ENCODE measurements at places on chromosomes 5 and 9. TPM values are rescaled to one million over a fixed set of nuclear protein-coding genes. Genes with fewer than 3 reads are reported as not detected.

EIF4E1B gene
- not detected for total RNA-seq

GNA14 gene
- total RNA-seq: 15.7 TPM

TSTD2 gene
- 20.0 TPM for total RNA-seq

KIAA0825 gene
- 4.4 TPM for total RNA-seq

DPYSL3 gene
- total RNA-seq: 52.8 TPM

TNFSF8 gene
- total RNA-seq: 3.8 TPM

- H3K27ac ChIP-seq: no peak overlapping the region
- no peaks in the 10 kb centered on the region for H3K4me1 ChIP-seq
- no peak overlapping the region for H3K4me3 ChIP-seq
These were observed 62.7 kb upstream of the PCA3 start for GRCh38 chr9:76701441-76702039.

DNA sequence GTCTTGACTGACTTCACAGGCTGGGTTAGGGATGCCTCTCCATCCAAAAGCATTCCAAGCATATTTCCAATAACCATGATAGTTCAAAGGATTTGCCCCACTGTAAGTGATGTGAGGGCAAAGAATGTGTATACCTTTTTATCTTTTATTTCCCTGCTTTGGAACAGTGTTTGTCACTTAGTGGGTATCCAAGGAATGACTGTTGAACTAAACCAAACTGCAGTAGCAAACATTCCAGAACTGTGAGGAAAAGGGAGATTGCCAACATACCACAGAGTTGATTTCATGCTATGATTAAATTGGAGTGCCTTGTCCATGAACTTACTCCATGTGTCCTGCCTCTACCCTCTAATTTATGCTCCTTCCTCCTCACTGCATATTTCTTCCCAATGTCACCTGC is 400.0 kb downstream of the KIAA0825 start:
- no peak overlapping the region for H3K4me3 ChIP-seq
- H3K27ac ChIP-seq: no peak overlapping the region
- no peaks in the 10 kb centered on the region for H3K4me1 ChIP-seq
- DNase-seq: no peak

GRCh38 chr9:7234144-7234543 is 476.4 kb downstream of the KDM4C start:
- H3K36me3 ChIP-seq: no peaks in the 10 kb centered on the region
- DNase-seq: no peak
- H3K27me3 ChIP-seq: no peaks in the 10 kb centered on the region
- H3K27ac ChIP-seq: no peak overlapping the region

- no peaks in the 10 kb centered on the region for H3K36me3 ChIP-seq
- no peak overlapping the region for H3K4me3 ChIP-seq
- H3K27me3 ChIP-seq: no peaks in the 10 kb centered on the region
- no peaks in the 10 kb centered on the region for H3K4me1 ChIP-seq
- DNase-seq: no peak
- no peak overlapping the region for H3K27ac ChIP-seq
These were observed 647.2 kb downstream of the PDE4D start for GRCh38 chr5:59246145-59246869.

DNA sequence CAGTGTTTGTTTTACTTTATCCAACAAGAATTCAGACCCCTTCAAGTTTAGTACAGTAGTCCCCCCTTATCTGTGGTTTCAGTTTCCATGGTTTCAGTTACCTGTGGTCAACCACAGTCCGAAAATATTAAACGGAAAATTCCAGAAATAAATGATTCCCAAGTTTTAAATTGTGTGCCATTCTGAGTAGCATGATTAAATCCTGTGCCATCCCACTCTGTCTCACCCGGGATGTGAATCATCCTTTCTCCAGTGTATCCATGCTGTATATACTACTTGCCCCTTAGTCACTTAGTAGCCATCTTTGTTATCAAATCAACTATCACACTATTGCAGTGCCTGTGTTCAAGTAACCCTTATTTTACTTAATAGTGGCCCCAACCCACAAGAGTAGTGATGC is 153.8 kb upstream of the RASA1 start:
- no peaks in the 10 kb centered on the region for H3K27me3 ChIP-seq
- H3K4me3 ChIP-seq: no peak overlapping the region
- DNase-seq: no peak
- no peaks in the 10 kb centered on the region for H3K4me1 ChIP-seq

DNA sequence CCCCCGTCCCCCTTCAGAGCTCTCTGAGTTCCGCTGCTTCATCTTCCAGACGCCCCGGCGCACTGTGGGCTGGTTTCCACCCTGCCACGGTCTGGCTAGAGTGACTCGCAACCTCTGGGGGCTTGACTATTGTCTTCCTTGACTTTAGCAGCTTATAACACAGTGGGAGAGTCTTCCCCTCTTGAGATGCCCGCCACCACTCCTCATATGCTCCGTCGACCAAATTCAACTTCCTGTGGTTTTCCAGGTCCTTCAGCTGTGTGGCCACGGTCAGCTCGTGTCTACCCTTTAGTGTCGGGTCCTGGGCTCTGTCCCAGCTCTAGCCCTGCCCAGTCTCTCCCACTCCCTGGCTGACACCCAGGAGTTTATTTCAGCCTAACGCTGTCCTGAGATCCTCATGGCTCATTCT is 28.2 kb upstream of the NCS1 start:
- H3K36me3 ChIP-seq: no peaks in the 10 kb centered on the region
- peaks cover 8% of the 10 kb centered on the region for H3K4me1 ChIP-seq
- no peak overlapping the region for H3K27ac ChIP-seq
- DNase-seq: no peak
- no peak overlapping the region for H3K4me3 ChIP-seq

- H3K4me3 ChIP-seq: no peak overlapping the region
- peaks cover 22% of the 10 kb centered on the region for H3K4me1 ChIP-seq
- peaks cover 12% of the 10 kb centered on the region for H3K36me3 ChIP-seq
- no peak overlapping the region for H3K27ac ChIP-seq
- H3K27me3 ChIP-seq: no peaks in the 10 kb centered on the region
These were observed 32.8 kb downstream of the RHOBTB3 start for GRCh38 chr5:95763941-95764340.

GRCh38 chr5:135598691-135599395 is 20.1 kb upstream of the CXCL14 start:
- H3K4me1 ChIP-seq: no peaks in the 10 kb centered on the region
- H3K27ac ChIP-seq: no peak overlapping the region
- DNase-seq: no peak
- no peak overlapping the region for H3K4me3 ChIP-seq
- H3K36me3 ChIP-seq: no peaks in the 10 kb centered on the region
- H3K27me3 ChIP-seq: peaks cover 8% of the 10 kb centered on the region

Measured in upper lobe of right lung (tissue), 1 donor.